Naive thymus-derived CD4-positive, alpha-beta T cell (primary cell): ENCODE measurements at places on chromosomes 1 and 21. TPM values are rescaled to one million over a fixed set of nuclear protein-coding genes. Genes with fewer than 3 reads are reported as not detected.

NR0B2 gene
- total RNA-seq = not detected

DNA sequence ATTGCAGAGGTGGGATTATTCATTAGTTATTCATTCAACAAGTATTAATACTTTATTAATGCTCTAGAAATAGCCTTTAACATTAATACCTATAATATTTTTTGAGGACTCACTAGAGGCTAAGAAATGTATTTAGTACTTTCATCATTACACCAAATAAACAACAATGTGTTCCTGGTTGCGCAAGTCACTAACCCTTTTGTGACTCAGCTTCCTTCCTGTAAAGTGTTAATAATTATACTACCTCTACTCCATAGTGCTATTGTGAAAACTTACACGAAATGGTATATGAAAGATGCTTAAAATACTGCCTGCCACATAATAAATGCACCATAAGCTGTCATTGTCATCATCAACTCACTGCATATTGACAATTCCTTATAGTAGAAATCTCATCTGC lies 431.0 kb downstream of the DPYD start:
- H3K27ac ChIP-seq = no peak overlapping the region
- H3K4me1 ChIP-seq = no peaks in the 10 kb centered on the region
- no peak overlapping the region for H3K4me3 ChIP-seq

DNA sequence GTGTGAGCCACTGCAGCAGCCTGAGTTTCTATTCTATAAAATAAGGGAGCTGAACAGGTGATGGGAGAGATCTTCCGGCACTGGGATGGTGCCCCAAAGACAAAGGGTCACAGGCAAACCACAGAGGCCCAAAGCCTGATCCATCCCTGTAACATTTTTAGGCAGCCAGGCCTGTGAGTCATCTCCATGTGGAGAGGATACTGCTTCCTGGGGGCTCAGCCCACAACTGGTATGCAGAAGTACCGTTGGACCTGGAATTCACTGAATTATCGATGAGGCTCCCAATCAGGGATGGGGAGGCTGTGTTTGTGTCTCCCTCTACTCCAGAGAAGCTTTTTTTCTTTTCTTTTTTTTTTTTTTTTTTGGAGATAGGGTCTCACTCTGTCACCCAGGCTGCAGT lies 48.8 kb upstream of the WASF2 start:
- no peaks in the 10 kb centered on the region for H3K4me1 ChIP-seq
- H3K27me3 ChIP-seq = no peaks in the 10 kb centered on the region
- no peak overlapping the region for H3K27ac ChIP-seq

GRCh38 chr1:43851561-43852338 lies 81.9 kb upstream of the ARTN start:
- no peak overlapping the region for H3K27ac ChIP-seq
- no peaks in the 10 kb centered on the region for H3K36me3 ChIP-seq
- H3K4me1 ChIP-seq = no peaks in the 10 kb centered on the region
- DNase-seq = no peak
- H3K27me3 ChIP-seq = no peaks in the 10 kb centered on the region
- H3K4me3 ChIP-seq = no peak overlapping the region

DNA sequence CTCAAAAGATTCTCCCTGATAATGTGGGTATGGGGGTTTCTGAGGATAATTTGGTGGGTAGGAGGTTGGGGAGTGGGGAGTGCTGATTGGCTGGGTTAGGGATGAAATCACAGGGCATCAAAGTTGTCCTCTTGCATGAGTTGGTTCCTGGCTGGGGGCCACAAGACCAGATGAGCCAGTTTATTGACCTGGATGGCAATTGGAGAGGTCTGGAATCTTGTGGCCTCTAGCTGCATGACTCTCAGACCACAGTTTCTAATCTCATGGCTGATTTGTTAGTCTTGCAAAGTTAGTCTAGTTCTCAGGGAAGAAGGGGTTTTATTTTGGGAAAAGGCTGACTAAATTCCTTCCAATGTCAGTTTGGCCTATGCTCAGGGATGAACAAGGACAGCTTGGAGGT lies 3.3 kb upstream of the GBP1 start:
- H3K4me3 ChIP-seq = no peak overlapping the region
- H3K36me3 ChIP-seq = no peaks in the 10 kb centered on the region
- H3K4me1 ChIP-seq = peaks cover 6% of the 10 kb centered on the region
- H3K27me3 ChIP-seq = no peaks in the 10 kb centered on the region
- H3K27ac ChIP-seq = no peak overlapping the region
- no peak for DNase-seq

DNA sequence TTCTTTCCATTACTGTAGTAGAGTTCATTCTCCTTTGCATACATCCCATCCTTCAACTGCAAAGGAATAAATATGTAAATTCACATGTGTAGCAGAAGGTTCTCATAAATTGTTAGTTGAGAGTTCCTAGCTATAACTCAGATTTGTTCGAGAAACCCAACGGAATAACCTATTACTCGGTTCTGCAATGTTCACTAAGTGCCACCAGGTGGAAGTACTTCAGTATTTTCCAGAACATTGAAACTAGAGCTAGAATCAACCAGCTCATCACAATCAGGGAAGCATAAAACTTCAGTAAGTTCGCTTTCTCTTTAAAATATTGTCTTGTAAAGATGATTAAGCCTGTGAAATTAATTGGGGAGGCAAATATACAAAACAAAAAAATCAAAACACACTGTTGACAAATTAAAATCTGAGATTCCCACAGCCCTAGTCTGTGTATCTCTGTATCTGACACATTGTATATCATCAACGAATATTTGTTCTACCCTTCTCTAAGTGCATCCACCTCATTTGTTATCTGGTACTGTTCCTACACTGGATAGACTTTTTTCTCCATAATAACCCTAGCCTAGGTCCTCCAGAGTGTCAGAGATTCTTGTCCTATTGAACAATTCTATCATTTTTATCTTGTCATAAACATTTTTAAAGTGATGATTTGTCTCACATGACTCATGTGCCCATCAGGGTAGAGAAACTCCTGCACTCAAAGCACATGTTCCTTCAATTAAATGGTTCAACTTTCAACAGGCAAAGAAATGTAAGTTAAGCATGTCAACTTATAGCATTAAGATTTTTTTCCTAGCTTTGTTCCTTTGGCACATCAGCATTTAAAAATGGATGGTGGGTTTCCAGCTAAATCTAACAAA lies 31.9 kb downstream of the MROH9 start:
- H3K36me3 ChIP-seq = no peaks in the 10 kb centered on the region
- no peaks in the 10 kb centered on the region for H3K4me1 ChIP-seq
